Retinal pigment epithelial cell (primary cell): ENCODE measurements at places on chromosomes 2 and 18.

DNA sequence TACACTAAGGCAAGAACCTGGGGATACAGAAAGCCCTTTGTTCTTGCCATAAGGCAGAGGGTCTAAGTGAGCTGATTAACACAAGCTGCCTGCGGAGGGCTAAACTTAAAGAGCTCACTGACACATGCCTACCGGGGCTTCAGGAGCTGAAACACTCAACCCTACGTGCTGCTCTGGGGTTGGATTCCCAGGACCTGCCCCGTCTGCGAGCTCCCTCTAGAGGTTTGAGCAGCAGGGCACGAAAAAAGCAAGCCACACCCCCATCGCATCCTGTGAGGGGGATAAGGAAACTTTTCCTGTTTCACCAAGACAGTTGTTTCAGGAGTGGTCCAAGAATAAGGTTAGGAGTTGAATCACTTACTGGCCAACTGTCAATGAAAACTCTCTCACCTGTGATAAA lies 562.1 kb downstream of the TMX3 start:
- no peak for DNase-seq

DNA sequence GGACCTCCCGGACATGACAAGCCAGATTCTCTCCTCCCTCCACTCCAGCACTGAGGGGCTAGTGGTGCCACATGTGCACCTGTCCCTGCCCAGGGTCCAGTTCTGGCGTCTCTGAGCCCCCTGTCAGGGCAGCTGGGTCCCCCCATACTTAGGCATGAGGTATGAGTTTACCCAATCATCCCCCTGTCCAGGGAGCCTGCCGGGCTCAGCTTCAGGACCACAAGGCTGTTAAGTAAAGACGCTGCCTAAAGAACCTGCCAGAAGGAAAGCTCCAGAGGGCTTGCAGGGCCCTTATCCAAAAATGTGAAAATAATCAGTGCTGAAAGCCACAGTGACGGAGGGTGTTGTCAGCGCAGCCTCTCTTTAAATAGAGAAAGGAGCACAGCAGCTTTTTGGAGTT lies 40.0 kb downstream of the SH3BP4 start:
- no peak for DNase-seq

- DNase-seq: no peak
Observed at GRCh38 chr2:171480908-171481307, 41.4 kb upstream of the CYBRD1 start.

GRCh38 chr18:8656232-8656631 lies 47.0 kb downstream of the RAB12 start:
- no peak for DNase-seq

DNA sequence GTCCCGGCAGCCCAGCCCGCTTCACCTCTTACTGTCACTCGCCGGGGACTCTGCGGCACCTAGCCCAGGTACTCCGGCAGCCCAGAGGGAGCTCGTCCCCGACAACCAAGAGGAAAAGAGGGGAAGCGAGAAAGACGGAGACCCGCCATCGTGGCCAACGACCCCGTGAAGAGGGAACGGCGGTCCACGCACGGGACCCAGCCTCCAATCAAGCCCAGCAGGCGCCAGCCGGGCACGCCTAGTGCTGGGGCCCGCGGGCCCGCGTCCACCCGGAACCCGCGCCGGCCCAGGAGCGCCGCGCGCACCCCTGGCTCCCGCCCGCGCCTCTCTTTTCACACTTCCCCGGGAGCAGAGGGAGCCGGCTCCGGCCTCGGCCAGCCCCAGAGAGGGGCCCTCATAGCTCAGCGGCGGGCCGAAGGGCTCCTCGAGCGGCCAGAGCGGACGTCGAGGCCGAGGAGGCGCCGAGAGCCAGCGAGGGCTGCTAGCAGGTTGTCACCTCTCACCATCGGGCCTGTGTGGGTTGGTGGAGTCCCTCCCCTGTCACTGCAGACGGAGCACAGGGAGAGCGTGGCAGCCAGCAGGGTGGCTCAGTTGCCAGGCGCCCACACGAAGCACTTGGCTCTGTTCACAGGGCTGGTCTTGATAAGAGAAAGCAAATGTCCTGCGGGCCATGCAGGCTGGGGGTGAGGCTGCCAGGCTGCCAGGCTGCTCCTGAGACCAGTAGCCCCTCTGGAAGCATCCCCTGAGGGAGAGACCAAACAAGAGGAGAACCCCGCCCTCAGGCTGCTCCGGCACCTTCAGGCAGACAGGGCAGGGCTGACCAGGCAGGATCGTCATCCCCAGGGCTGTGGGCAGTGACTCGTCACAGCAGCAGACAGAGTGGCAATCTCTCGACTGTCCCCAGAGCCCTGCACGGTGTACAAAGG lies 36.9 kb upstream of the KLF11 start:
- no peak for DNase-seq

DNA sequence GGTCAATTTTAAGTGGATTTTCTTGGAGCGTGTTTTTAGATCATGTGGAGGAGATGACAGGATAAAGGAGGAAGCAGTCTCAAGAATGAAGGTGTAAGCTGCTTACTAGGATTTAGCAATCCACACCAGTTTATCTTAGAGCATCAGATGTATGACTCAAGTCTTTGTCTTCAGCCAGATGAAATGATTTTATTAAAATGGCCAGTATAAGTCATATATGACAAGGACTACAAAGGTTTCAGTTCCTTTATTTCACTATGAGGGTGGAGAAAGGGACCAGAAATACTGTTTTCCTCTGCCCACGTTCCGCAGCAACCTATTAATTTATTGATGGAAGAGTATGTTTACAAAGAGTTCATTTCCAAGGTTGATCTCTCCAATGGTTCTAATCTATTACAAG lies 970.5 kb upstream of the SLC39A10 start:
- DNase-seq: peak; percentile 9

- DNase-seq: no peak
Observed at GRCh38 chr2:126935774-126936173, 37.1 kb downstream of the TEX51 start.

- no peak for DNase-seq
Observed at GRCh38 chr2:167592441-167592840, 655.0 kb downstream of the STK39 start.

DNA sequence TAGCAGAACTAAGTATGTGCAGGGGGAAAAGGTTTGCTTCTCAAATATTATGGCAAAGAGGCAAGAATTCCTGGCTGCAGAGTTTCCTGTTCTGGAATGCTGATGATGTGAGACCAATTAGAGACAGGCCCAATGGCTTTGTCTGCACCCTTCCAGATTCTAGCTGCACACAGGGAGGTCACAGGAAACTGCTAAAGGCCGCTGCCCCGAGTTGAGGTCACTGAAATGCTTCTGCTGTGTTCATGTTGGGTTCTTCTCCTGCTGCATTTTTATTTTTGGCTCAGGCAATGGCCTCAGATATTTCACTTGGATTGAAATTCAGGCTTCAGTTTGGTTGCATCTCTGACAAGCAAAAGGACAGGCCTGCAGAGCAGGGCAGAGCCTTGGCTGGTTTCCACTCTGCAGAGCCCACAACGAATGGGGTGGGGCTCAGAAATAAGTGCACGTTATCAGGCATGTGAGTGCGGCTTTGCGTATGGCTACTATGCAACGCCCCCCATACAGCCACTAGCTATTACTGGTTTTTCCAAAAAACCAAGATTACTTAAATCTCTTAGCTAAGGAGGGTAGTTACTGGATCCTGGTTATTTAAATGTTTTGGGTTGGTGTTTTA lies 66.9 kb upstream of the FZD5 start:
- DNase-seq: no peak

DNA sequence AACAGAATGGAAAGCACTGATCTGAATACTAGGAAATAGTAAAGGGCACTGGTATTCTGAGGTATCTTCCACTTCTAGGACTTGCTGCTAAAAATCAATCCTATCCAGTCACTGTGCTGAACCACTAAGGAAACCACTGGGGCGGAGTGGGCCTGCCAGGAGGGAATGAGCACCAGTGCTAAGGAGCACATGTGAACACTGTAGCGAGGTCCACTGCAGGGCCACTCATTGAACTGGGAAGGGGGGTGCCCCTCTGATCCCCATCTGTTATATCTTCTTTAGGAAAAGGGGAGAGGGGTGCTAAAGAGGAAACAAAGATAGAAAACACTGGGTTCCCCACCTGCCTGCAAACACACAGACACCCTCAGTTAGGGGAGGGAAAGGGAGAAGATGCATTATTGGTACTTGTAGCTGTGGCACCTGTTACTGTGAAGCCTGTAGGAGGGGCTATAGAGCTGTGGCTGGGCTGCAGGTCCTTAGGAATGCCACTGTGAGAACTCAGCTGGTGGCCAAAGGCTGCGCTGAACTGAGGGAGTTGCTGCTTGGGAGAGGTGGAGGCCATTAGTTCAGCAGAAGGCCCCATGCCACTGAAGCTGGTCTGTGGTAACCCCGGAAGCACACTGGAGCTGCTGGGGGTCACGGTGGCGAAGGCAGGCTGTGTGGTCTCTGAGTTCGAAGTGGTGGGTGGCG lies 81.8 kb downstream of the INO80D start:
- no peak for DNase-seq

GRCh38 chr2:64455545-64455944 lies 1.6 kb downstream of the LGALSL start:
- DNase-seq: no peak

DNA sequence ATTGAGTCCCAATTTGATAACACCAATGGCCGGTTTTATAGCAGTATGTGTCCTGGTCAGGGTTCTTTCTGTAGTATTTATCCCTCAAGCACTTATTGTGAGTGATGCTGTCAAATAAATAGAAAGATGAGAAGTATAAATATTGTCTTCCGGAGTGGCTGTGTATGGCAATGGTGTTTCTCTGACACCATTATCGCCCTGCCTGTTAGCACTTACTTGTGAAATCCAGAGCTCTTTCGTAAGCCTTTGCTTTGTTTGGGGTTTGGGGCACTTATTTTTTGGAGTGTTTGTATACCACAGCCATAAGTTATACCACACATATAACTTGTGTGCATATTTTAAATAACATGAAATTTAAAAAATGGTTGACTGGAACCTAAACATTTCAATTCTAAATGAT lies 29.3 kb downstream of the CD8B2 start:
- DNase-seq: no peak

- DNase-seq: no peak
Observed at GRCh38 chr2:72148837-72149555, 1.3 kb upstream of the CYP26B1 start.

DNA sequence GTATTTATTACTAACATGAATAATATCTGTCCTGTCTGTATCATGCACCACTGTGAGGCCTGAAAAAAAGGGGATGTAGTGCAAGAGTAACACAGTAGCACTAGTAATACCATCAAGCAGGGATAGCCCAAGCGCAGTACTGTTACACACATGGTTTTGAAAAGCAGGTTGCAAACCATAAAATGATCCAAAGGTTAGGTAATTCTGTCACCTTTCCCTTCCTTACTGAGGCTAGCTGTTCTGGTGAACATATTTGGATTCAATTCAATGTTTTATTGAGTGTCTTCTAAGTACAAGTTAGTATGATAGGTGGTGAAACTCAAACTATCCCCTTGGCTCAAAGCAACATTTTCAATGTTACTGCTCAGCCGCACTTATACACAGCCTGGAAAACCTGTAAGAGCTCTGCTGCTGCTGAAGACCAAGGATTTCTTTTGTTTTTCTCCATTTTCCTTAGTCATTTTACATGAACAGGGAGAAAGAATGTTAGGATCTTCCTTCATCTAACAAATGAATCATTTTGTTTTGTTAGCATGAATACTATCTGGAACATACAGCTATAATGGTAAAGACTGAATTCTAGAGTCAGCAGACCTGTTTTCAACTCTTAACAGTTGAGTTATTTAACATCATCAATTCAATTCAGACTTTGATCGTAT lies 102.5 kb upstream of the ITPRID2 start:
- no peak for DNase-seq

- peak; percentile 49 for DNase-seq
Observed at GRCh38 chr2:84486441-84487115, 27.5 kb upstream of the SUCLG1 start.

GRCh38 chr2:77336013-77336412 lies 186.2 kb downstream of the LRRTM4 start:
- DNase-seq: no peak

GRCh38 chr18:58438161-58438957 lies 190.5 kb downstream of the ALPK2 start:
- peak; percentile 29 for DNase-seq

GRCh38 chr2:218961651-218962570 lies 2.4 kb downstream of the CDK5R2 start:
- DNase-seq: no peak
